Stomach (tissue), 19 donors: ENCODE measurements at places on chromosomes 1 and 21. TPM values are rescaled to one million over a fixed set of nuclear protein-coding genes. Genes with fewer than 3 reads are reported as not detected.

Gene CFAP74
- total RNA-seq: not detected

Gene OR2T33
- not detected for total RNA-seq

Gene TGFB2
- total RNA-seq: 12.6 TPM

Gene TDRD5
- total RNA-seq: not detected

Gene GBP6
- 1.1 TPM for total RNA-seq

Gene TMEM81
- total RNA-seq: not detected

Gene FCRL2
- total RNA-seq: not detected

Gene LIN28A
- total RNA-seq: not detected

Gene OR2L2
- total RNA-seq: not detected

Gene SLC45A3
- total RNA-seq: 23.3 TPM

Gene RAD54L
- 3.9 TPM for total RNA-seq

DNA sequence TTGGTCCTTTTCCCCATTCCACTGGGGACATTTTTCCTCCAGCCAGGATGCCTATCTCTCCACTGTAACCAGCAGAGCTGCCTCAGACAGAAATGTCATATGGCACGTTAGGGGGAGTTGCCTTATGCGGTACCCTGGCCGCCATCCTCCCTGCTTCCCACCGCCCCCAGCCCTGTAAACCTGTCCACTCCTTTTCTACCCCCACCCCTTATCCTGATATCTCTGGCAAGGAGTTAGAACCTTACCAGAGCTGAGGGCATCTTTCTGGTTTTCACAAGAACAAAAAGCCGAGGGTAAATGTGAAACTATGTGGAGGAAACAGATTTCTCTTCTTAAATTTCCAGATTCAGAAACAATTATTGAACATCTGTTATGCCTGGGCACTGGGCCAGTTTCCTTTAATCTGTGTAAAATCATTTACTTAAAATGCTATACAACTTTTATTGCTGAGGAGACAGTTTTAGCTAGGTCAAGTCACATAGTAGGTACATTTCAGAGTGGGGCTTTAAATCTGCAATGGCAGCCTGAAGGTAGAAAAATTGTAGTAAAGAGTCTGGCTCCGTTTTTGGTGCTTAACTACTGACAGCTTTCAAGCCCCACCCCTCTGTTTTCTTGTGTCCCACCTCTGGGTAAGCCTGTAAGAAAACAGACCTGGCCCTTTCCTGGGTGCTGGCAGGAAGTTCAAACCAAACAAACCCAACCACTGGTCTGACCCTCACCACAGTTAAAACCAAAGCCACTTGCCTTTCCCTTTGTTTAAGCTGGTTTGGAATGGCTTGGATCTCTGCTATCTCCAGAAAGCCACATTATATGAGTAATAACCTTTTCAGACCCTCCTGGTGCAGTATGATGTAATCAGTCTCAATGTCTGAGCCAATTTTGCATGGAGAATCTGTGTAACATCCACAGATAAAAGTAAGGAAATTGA lies 319.0 kb downstream of the HHAT start:
- H3K36me3 ChIP-seq: no peaks in the 10 kb centered on the region
- no peaks in the 10 kb centered on the region for H3K4me1 ChIP-seq
- no peak for DNase-seq
- no peaks in the 10 kb centered on the region for H3K27me3 ChIP-seq

- DNase-seq: no peak
- H3K4me1 ChIP-seq: peaks cover 8% of the 10 kb centered on the region
- H3K27me3 ChIP-seq: no peaks in the 10 kb centered on the region
- no peak overlapping the region for H3K4me3 ChIP-seq
These were observed 5.0 kb upstream of the DDOST start for GRCh38 chr1:20666146-20666545.

DNA sequence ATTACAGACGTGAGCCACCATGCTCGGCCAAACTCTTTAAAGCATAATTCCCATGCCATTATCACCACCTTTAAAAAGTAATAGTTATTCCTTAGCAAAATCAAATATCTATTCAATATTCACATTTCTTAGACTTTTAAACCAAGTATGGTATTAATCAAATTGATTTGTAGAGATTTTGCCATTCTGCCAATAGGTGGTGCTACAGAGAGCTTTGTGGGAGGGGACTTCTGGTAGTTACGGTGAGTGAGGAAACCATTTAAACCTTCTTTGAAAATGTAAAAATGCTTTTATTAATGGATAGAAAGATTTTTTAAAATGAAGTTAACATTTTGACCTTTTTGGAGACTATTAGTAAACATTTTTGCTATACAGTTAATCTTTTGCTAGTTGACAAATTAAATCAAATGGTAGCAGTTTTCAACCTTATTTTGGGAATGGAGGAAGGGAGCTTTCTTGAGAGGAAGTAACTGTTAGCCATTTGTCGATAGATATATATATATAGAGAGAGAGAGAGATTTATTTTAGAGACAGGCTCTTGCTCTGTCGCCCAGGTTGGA lies 19.3 kb downstream of the IARS2 start:
- no peaks in the 10 kb centered on the region for H3K4me1 ChIP-seq
- peaks cover 78% of the 10 kb centered on the region for H3K36me3 ChIP-seq
- no peak overlapping the region for H3K4me3 ChIP-seq

DNA sequence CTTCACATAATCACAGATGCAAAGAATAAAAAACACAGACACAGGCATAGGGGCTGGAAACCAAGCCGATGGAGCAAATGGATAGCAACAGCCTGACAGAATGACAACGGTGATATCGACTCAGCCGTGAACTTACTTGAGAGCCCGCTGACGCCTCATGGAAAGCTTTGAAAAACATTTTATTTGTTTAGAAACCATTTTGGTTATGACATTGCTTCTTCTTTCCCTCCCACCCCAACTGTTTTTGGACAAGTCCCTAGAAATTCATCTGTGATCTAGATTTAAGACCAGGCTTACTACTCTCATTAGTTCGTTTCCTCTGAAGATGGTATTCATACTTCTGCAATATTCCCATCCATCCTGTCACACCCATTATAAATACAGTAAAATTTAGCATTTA lies 44.9 kb downstream of the PCSK9 start:
- H3K4me1 ChIP-seq: no peaks in the 10 kb centered on the region
- H3K27me3 ChIP-seq: no peaks in the 10 kb centered on the region
- H3K27ac ChIP-seq: no peak overlapping the region
- no peak overlapping the region for H3K4me3 ChIP-seq
- no peak for DNase-seq

DNA sequence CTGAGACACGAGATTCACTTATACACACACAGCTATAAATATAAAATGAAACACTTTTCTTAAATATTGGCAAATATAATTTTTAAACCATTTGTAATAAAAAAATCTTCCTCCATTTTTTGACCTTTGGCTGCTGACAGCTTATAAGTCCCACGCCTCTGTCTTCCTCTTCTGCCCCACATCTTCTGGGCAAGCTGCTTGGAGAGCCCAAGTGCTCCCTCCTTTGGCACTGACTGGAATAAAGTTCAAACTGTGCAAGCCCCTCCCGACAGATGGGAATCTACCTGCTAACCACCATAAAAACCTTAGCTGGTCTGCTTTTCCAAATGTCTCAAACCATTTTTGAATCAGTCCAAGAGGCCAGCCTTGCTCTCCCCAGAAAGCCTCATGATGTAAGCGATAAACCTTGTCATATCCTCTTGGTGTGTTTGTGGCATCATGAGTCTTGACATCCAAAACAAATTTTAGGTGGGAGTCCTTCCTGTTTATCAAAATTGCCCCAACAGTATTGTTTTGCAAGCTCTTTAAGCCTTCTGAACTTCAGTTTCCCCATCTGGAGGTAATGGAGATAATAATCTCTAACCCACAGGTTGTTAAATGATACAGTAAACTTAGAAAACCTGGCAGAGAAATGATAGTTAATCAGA lies 99.8 kb downstream of the SNX7 start:
- H3K27me3 ChIP-seq: no peaks in the 10 kb centered on the region
- H3K4me1 ChIP-seq: no peaks in the 10 kb centered on the region
- no peak for DNase-seq
- no peak overlapping the region for H3K4me3 ChIP-seq
- H3K36me3 ChIP-seq: peaks cover 5% of the 10 kb centered on the region

GRCh38 chr1:160200786-160201185 lies 4.4 kb upstream of the PEA15 start:
- no peaks in the 10 kb centered on the region for H3K27me3 ChIP-seq
- H3K27ac ChIP-seq: no peak overlapping the region
- H3K36me3 ChIP-seq: no peaks in the 10 kb centered on the region
- H3K4me3 ChIP-seq: no peak overlapping the region

DNA sequence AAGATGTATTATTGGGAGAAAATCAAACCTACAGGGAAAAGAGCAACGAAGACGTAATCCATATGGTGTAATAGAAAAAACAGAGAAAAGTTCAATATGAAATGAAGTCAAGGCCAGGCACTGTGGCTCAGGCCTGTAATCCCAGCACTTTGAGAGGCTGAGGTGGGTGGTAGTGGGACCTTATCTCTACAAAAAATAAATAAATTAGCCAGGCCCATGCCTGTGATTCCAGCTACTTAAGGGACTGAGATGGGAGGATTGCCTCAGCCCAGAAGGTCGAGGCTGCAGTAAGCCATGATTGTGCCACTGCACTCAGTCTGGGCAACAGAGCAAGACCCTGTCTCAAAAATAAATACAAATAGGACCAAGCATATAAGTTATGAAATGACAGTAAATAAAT lies 11.4 kb downstream of the DESI2 start:
- DNase-seq: no peak
- no peaks in the 10 kb centered on the region for H3K27me3 ChIP-seq
- no peak overlapping the region for H3K27ac ChIP-seq
- H3K36me3 ChIP-seq: no peaks in the 10 kb centered on the region
- H3K4me1 ChIP-seq: peaks cover 14% of the 10 kb centered on the region
- no peak overlapping the region for H3K4me3 ChIP-seq

DNA sequence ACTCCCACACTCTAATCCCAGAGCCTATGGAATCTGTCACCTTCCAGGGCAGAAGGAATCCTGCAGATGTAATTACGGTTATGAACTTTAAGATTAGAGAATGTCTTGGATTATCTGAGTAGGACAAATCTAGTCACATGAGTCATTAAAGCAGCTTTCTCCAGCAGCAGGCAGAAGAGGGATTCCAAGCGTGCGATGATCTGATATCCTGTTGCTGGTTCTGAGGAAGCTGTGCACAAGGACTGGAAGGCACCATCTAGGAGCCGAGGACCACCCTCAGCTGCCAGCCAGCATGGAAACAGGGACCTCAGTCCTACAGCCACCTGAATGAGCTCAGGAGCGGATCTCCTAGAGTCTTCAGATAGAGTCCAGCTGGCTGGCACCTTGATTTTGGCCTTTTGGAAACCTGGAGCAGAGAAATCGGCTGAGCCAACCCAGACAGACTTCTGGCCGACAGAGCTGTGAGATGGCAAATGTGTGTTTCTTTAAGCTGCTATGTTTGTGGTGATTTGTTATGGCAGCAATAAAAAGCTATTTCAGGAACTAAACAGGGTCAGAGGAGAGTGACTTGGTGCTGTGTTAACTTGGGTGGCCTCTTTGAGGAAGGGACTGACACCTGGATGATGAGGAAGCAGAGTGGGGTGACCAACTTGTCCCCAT lies 34.5 kb downstream of the LRRN2 start:
- H3K27me3 ChIP-seq: peaks cover 37% of the 10 kb centered on the region
- no peak for DNase-seq
- H3K4me3 ChIP-seq: no peak overlapping the region
- no peaks in the 10 kb centered on the region for H3K36me3 ChIP-seq
- peaks cover 12% of the 10 kb centered on the region for H3K4me1 ChIP-seq

GRCh38 chr1:72649991-72650390 lies 367.7 kb upstream of the NEGR1 start:
- H3K27me3 ChIP-seq: no peaks in the 10 kb centered on the region
- DNase-seq: no peak
- no peaks in the 10 kb centered on the region for H3K36me3 ChIP-seq
- H3K4me3 ChIP-seq: no peak overlapping the region
- no peaks in the 10 kb centered on the region for H3K4me1 ChIP-seq
- no peak overlapping the region for H3K27ac ChIP-seq

GRCh38 chr1:32816676-32817158 lies 441 bp downstream of the YARS1 start:
- peak overlapping the region; percentile 90 for H3K4me3 ChIP-seq
- peak overlapping the region; percentile 97 for H3K27ac ChIP-seq
- H3K4me1 ChIP-seq: peaks cover 57% of the 10 kb centered on the region
- H3K36me3 ChIP-seq: no peaks in the 10 kb centered on the region

DNA sequence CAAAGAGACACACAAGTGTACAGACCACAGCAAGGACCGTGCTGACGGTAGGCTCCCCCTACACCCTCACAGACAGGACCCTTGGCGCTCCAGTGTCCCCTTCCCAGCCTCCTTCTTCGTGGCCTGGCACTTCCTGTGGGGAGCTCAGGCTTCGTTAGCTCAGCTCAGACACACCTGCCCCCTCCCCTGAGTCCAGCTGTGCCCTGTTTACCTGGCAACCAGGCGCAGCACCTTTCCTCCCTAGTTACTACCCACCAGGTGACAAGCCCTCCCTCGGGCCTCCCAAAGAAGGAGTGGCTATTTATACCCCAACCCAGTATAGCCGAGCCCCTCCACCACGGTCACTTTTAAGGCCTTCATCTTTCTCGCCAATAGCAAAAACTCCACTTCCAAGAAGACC lies 4.7 kb downstream of the CELF3 start:
- H3K27me3 ChIP-seq: no peaks in the 10 kb centered on the region
- H3K4me3 ChIP-seq: no peak overlapping the region
- H3K4me1 ChIP-seq: peaks cover 7% of the 10 kb centered on the region
- peak; percentile 75 for DNase-seq

DNA sequence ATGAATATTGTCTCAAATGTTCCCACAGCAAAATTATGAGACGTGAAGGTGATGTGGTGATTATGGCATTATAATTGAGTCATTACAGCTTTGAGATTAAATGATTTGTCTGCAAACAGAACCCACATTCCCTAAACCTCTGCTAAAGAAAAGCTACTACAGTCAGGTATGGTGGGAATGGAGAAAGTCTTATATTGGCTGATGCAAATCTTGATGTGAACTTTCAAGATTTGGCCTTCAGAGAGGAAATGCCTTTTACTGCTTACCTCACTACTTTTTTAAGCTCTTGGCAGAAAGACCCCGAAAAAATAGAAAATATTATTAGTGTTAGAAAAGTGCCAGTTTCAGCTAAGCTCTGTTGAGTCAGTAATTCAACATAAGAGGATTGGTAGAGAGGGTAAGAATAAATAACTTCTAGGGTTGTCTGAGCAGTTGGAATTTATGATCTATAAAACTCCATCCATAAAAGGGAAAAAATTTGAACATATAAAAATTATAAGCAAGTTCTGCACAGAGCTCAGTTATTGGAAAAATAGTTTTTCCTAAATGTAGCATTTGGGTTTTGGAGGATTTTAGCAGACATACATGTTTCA lies 47.8 kb upstream of the RGS5 start:
- H3K27ac ChIP-seq: no peak overlapping the region
- no peak overlapping the region for H3K4me3 ChIP-seq
- H3K4me1 ChIP-seq: no peaks in the 10 kb centered on the region
- DNase-seq: no peak

- peaks cover 42% of the 10 kb centered on the region for H3K27me3 ChIP-seq
- peak overlapping the region; percentile 53 for H3K4me3 ChIP-seq
- DNase-seq: peak; percentile 49
- peaks cover 15% of the 10 kb centered on the region for H3K4me1 ChIP-seq
These were observed 5.2 kb downstream of the TNFRSF18 start for GRCh38 chr1:1200876-1201810.

GRCh38 chr1:205422993-205423642 lies 1.3 kb upstream of the LEMD1 start:
- H3K27ac ChIP-seq: no peak overlapping the region
- no peak for DNase-seq
- no peaks in the 10 kb centered on the region for H3K27me3 ChIP-seq
- no peaks in the 10 kb centered on the region for H3K4me1 ChIP-seq
